ENCODE measurements at places on chromosomes 2 and 18.

DNA sequence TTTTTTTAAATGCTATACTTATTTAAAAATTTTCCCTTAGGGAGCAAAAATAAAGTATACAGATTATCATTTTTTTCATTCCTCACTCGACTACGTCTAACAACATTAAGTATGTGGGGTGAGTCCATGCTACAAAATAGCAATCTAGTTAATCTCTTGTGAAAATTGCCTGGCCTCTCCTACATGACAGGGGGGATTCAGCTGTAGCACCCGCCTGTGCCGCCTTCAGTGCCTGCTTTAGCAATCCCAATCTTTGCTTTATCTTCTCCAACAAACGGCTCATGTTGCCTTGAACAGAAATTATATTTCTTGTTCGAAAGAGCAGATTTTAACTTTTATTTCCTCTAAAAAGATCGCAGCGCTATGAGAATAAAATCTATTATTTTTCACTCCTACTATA lies 2.4 kb upstream of the SOX11 start:
- no peak for DNase-seq

GRCh38 chr18:74377776-74378175 lies 62.1 kb downstream of the C18orf63 start:
- DNase-seq: no peak

DNA sequence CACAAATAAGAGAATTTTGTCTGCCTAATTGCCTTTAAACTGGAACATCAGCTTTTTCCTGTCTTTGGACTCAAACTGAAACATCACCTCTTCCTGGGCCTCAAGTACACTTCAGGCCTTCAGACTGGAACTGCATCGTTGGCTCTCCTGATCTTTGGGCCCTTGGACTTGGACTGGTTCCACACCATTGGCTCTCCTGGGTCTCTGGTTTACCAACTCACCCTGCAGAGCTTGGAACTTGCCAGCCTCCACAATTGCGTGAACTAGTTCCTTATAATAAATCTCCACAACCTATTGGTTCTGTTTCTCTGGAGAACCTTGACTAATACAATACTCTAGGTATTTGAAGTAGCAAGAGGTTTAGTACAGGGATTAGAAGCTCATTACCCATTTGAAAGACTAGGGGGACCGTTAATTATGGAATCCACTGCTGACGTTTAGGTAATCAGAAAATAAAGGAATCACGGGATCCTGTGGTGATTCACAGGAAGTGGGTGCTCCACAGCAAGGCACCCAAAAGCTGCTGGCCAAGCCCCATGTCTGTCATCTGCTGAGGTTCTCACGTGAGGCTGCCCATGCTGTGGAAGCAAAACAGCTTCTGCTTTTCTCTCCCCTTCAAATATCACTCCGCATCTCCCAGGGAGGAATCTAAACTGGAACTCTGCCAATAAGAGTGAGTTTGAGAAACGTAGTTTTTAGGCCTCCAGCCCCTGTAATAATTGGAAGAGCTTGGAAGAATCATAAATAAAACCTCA lies 20.0 kb upstream of the SGPP2 start:
- DNase-seq: no peak

DNA sequence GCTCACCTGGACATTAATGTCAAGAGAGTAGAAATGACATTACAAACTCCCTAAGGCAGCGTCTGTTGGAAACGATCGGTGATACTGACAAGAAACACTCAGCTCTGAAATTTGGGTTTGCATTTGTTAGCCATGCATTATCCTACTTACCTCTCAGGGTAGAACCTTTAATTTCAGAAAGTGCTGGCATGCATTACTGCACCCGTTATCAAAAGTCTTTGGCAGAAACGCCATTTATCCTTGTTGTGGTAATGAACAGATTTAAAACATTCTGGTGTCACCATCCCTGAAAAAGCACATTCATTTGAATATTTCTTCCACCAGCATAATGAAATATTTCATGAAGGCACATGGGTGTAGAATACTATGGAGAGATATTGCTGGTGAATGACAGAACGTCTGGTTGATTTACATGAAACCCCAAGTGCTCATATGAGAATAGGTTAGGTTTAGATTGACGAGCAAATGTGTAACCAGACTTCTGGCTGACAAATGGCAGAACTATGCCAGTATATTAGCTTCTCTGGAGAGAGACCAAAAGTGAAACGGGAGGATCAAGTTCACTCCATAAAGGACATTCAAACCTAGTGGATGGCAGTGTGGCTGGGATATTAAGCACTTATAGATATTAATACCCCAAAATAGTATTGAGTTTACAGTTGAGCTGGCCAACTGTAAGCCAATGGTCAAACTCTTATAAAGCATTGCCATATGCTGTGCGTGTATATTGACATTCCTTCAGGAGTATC lies 53.5 kb upstream of the ITGB6 start:
- DNase-seq: peak; percentile 68

DNA sequence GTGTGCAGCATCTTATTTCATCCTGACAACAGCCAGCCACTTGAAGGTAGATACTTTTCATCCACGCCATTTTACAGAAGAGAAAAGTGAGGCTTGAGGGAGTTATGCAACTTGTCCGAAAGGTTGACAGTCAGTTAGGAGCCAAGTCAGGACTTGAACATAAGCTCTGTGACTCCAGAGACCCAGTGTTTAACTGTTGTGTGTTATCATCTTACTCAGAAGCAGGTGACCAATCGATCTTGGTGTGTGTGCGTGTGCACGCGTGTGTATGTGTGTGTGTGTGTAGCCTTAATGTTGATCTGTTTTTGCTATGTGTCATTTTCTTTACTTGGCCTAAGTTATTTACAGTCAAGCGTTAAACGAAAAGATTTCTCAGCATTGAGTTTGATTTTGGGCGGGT lies 22.0 kb downstream of the DRC1 start:
- no peak for DNase-seq

DNA sequence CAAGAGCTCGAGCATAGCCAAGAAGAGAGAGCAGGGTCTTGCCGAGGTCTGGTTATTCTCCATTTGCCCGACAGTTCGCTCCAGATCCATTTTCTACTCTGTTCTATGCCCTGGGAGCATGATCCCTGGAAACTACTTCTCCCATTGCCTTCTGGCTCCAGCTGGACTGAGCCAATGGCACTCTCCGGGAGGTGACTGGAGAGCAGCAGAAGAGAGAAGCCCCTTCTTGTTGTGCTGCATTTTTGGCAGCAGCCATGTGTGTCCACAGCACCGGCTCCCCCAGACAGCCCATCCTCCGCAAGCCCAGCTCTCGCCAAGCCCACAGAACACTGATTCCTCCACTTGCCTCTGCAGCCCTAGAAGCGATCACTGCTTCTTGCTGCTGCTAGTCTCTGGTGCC lies 345.5 kb downstream of the TNS1 start:
- DNase-seq: no peak

DNA sequence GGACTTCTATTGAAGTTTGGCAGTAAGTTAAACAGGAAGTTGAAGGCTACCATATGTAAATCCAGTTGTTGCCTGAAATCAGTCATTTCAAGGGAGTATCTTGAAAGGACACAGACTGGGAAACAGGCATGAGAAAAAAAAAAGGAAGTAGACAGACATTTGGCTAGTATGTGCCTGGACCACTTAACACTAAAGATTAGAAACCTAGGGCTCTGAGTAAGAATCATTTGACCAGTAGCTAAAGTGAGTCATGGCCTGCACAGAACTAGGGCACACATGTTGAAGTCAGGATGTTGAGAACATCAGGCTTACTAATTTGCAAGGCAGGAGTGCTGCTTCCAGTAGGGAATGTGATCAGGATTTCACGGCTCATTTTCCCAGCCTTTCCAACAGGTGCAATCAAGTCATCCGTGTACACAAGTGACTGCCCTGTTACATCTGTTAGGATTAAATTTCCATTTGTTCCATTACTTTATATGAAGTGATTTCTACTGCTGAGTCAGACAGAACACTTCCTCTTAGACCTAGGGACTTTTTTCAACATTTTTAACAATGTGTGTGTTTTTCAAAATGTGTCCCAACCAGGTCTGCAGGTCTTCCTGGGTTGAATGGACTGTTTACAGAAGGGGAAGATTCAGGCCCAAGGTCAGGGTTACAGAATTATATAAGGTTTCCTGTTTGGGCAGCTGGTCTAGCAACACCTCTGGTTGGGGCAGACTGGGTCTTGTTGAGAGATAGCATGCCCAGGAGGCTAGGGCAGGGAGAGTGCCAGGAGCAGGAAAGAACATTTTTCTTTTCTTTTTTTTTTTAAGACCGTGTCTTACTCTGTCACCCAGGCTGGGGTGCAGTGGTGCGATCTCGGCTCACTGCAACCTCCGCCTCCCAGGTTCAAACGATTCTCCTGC lies 145.6 kb downstream of the TGIF1 start:
- DNase-seq: peak; percentile 96

- no peak for DNase-seq
Measured at GRCh38 chr2:120283649-120284048, 31.0 kb downstream of the RALB start.

DNA sequence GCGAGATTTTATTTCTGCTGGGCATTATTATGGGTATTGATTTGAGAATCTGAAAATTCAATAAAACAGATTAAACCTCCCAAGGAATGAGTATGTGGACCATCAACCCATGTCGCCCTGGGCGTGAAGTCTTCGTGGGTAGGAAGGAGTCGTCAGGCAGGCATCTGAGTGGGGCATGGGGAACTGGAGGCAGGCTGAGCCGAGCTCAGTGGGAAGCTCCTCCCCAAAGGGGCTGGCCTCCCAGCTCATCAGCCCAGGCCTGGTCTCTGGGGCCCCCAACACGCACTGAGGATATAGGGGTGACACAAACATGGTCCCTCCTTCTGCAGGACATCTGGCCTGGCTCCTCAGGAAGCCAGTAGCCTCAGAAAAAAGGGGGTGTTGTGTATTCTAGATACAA lies 265.2 kb downstream of the TFCP2L1 start:
- no peak for DNase-seq

DNA sequence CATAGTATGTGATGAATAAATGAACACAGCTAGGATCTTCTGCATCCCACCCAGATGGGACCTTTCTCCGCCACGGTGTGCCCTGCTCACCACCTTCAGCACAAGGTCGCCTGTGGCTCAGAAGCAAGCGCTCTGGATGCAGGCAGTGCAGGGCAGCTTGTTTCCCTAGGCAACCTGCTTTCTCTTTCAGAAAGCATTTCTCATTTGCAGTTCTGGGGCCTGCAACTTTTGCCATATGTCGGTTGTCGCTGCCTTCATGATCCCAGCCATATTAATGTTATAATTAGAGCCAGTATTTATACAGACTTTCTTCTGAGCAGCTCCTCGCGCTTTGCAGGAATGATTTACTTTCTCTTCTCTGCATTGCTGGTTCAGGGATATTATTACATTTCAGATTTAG lies 692.8 kb downstream of the RNF144A start:
- DNase-seq: no peak

DNA sequence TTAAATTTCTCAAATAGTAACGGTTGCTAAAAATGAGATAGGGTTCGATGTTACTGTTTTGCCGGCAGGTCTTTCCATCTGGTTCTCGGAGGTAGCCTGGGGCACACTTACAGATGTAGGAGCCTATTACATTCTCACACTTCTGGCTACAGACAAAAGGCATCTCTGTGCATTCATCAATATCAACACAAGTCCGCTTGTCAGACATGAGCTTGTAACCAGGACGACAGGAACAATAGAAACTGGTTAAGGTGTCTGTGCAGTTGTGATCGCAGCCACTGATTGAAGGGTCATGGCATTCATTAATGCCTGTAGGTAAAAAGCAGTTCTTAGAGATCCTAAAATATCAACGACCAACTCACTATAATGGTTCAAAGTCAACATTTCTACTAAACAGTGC lies 116.3 kb downstream of the DHRS9 start:
- no peak for DNase-seq

All from GM23248 (cell line).